ENCODE measurements at places on chromosomes 5 and 9.

DNA sequence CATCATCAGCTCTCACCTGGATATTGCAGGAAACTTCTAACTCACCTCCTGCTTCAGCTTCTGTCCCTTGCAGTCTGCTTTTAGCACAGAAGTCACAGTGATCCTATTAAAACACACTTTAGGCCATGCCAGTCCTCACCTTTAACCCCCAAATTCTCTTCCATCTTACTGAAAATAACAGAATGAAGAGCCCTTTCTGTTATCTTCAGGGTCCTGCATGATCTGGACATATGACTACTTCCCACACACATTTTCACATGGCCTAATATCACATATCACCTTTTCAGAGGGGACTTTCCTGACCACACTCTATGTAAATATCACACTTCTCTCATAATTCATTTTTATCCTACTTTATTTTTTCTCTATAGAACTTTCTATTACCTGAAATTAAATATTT is 550.6 kb upstream of the CLINT1 start:
- no peak for DNase-seq

DNA sequence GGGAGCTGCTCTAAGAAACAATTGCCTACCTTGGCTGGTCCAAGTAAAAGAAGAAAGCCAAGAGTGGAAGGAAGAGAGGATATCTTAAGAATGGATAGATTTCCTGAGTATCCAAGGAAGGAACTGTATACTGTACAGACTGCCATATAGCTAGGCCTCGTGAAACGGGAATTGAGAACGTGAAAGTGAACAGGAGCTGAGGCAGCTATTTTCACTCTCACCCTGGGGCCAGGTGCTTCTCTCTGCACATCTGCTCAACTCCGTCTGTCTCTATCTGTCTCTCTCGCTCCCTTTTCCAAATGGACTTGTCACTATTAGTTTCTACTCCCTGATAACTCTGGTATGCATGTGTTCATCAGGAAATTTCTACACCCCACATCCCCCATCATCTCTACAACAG is 35.9 kb upstream of the TESK1 start:
- DNase-seq: no peak

DNA sequence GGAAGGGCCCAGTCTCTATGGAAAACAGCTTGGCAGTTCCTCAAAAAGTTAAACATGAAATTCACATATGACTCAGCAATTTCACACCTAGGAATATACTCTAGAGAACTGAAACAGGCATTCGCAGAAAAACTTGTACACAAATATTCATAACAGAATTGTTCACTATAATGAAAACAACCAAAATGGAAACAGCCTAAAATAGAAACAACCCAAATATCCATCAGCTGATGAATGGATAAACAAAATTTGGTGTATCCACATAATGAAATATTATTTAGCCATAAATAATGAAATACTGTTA is 4.8 kb upstream of the GPR150 start:
- DNase-seq: no peak

- DNase-seq: no peak
These were observed 5.3 kb upstream of the NSMF start for GRCh38 chr9:137464291-137464999.

DNA sequence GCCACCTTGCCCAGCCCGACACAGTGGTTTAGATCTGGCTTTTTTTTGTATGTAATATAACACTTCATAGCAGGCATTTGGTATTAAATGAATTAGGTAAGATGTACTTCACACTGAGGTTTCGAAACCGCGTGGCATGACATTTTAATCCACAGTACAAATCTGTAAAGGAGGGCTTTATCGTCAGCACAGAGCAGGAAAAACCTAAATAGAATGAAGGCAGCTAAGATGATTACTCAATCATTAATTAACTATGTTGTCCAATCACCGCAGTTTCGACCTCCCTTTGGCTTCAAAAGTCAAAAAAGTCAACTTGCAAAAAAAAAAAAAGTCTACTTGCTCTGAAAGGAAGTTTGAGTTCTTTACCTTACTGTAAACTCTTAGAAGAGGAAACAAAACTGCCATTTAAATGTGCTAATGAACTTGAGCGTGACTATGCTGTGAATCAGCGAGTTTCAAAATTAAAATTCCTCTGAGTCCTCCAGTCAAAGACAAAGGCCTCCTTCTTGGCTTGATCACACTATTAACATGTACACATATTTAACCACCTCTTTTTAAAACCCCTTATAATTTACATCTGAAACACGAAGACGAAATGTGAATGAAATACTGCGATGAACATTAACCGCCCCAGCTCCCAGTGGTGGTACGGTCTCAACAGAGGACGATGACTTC is 698 bp upstream of the SEC24A start:
- DNase-seq: peak; percentile 52

GRCh38 chr9:84386753-84387152 is 46.2 kb upstream of the SLC28A3 start:
- no peak for DNase-seq

GRCh38 chr5:85334-85995 is 6.5 kb upstream of the PLEKHG4B start:
- DNase-seq: no peak

GRCh38 chr9:8856396-8857067 is 1057.0 kb upstream of the DMAC1 start:
- no peak for DNase-seq

- DNase-seq: no peak
These were observed 483 bp downstream of the FBXL7 start for GRCh38 chr5:15500325-15501001.

Measured in fibroblast of upper back skin (primary cell).